ENCODE measurements at places on chromosomes 7 and 10.

DNA sequence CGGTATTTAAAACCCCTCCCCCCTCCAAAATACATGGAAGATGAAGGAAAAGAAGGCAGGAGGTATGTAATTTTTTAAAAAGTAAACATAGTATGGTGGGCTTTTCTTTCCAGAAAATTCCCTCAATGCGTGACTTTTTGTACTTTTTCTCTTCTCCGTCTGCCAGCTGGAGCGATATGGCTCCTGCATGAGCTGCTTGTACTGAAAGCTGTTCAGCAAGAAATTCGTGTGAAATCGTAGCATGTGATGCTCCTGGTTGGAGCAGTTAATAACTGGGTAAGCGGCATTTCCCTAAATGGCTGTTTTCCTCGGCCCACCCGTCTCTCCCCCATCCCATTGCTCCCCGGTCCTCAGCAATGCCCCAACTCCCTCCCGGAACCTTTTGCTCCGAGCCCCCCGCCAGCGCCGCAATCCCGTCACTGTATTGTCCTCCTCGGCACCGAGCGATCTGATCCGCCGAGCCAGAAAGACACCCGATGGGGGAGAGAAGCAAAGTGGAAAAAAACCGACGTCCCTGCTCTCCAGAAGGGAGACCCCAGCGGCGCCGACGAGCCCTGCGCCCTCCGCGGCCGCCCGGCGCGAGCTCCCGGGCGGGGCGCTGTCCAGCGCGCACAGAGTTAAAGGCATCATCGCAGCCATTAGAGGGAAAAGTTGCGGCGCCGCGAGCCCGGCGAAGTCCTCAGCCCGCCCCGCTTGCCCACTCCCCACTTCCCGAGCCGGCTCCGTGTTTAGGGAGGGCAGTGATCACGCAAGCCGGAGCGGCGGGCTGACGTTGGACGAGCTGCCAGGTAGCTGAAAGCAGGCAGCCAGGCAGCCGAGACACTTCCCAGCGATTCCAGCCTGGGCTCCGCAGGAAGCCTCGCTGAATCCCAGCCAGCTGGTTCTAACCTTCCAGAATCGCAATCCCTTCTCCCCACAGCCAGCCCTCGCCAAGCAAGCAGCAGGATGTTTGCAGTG lies at the start of gene VSTM2A:
VSTM2A (plus strand) TSS at position 707 of the 957 bp plus-strand sequence. CDS start 356 bp downstream, outside the sequence.
- DNase-seq: no peak

- DNase-seq: no peak
Observed at GRCh38 chr7:69782917-69783684, 184.8 kb downstream of the AUTS2 start.

DNA sequence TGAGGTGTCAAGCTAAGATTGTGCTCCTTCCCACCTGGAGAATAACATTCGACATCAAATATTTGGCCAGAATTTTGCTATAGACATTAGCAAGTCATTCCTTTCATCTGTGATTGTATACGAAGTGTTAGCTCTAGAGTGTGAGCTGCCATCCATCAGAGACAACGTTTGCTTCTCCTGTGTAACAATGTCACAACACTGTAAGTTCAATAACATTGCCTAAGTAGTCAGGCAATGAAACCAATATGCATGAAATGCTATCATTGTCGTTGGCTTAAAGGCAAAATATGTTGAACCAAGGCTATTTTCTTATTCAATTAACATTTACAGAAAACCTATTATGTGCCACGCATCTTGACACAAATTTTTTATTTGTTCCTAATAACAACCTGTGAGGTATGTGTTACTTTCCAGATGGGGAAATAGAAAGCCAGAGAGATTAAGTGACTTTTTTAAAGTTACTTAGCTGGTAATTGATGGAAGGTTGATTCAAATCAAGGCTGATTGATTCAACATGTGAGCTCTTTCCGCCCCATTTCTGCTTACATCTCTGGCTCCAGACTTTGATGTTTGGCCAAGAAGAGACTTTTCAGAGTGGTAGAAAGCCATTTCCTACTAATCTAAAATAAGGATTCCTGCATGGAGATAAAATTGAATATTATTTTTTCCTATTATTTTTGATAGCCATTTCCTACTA lies 32.0 kb downstream of the BET1 start:
- DNase-seq: no peak

GRCh38 chr10:131842351-131843088 lies 58.3 kb upstream of the PPP2R2D start:
- DNase-seq: no peak

GRCh38 chr7:30970594-30971094 lies 6.9 kb downstream of the GHRHR start:
- no peak for DNase-seq

DNA sequence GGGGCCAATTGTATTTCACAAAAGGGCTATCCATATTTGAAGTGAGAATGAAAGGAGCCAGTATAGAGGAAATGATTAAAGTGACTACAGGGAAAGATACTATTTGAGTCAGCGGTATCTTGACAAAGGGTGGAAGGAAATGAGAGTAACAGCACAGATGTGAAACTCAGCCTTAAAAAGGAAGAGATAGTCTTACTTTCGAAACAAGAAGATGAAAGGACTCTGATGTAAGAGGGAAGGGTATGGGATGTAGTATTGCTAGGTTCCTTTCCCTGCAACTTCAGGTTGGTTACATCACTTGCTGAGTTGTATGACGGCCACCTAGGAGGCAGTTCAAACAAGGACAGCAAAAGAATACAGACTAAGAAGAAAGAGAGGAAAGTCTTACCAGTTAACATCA lies 13.7 kb downstream of the CISD1 start:
- no peak for DNase-seq

GRCh38 chr7:2928613-2929311 lies 84.7 kb upstream of the GNA12 start:
- peak; percentile 67 for DNase-seq

GRCh38 chr7:9981742-9982349 lies 991.8 kb upstream of the PHF14 start:
- DNase-seq: no peak

DNA sequence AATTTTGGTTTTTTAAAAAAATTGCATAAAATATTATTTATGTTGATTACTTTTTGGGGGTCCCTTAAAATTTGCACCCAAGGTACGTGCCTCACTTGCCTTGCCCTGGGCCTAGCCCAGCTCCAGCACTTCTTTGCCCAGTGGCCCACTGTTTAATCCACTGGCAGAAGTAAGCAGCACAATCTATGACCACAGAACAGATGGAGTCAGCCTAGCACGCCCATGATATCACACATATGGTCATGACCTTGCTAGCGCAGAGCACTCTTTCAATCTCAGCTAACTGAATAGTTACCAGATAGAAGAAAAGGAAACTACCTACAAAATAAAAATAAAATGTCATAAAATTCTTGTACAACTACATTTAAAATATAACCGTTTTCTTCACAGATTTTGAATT lies 5.6 kb downstream of the OGA start:
- no peak for DNase-seq

DNA sequence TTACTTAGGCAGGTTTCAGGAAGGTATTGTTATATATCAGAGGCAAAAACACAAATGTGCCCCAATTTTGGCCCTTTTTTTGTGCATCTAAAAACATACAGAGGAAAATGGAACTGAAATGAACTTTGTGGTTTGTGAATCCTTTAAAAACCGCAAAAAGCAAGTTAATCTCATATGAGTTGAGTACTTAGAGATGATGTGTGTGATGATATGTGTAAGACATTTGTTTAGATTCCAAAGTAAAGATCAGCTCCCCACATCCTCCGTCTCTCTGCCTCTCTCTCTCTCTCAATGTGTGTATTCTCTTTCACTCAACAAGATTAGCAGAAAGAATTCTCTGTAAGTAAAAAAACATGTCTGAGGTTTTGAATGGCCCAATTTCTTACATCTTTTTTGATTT lies 201.9 kb downstream of the MALRD1 start:
- no peak for DNase-seq

- DNase-seq: no peak
Observed at GRCh38 chr10:25966844-25967243, 32.8 kb downstream of the MYO3A start.

GRCh38 chr10:11403116-11403515 lies 208.3 kb downstream of the USP6NL start:
- no peak for DNase-seq

DNA sequence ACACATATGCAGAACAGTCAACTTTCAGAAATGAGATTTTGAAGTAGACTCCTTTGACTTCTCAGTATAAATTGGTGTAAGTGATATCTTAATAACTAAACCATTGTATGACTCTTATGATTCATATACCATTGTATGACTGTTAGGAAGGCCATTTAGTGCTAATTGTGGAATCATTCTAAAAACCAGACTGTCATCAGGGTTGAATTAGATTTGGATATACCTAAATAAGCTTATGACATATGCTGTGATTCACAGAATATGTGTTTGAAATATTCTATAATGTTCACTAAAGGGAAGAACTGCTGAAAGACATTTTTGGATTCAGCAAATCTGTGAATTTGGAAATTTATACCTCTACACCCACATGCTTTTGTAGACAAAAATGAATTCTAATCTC lies 438.1 kb downstream of the MDFIC start:
- no peak for DNase-seq

- peak; percentile 67 for DNase-seq
Observed at GRCh38 chr10:71434760-71435394, 38.2 kb downstream of the CDH23 start.

- no peak for DNase-seq
Observed at GRCh38 chr7:154409703-154410311, 357.6 kb downstream of the DPP6 start.

DNA sequence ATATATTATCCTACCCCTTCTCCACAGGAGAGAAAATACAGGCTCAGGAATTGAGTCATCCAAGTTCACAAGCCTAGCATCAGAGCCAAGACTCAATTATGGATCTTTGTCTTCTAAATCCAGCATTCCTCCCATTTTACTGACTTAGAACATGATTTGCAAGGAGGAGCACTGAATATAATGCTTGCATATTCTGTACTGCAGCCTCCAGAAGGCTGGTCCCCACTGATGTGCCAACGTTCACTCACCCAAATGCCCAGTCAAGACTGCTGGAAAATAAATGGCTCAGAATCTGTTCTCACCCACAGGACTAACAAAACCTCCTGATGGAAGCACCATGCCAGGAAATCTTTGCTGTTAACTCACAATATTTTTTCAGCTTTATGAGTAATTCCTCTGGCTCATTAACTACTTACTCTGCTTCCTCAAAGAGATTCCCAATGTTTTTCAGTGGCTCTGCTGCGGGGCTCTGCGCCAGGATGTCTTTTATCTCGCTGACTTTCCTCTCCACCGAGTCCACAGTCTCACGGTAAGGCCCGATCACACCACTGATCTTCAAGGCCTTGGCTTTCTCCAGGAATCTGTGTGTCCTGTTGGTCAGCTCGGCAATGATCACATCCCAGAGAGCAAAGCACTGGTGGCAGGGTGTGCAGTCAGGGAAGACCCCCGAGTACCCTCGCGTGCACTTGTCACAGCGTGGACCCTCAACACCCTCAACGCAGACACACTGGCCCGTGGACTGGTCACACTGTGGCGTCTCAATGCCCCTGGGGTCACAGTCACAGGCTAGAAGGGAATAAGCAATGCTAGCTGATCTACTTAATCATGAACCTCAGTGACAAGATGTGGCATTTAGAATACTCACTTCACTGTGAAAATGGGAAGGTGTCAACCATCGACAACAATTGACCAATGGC lies 48.8 kb downstream of the DLD start:
- DNase-seq: peak; percentile 11

GRCh38 chr7:40546616-40547501 lies 412.1 kb downstream of the SUGCT start:
- DNase-seq: no peak

DNA sequence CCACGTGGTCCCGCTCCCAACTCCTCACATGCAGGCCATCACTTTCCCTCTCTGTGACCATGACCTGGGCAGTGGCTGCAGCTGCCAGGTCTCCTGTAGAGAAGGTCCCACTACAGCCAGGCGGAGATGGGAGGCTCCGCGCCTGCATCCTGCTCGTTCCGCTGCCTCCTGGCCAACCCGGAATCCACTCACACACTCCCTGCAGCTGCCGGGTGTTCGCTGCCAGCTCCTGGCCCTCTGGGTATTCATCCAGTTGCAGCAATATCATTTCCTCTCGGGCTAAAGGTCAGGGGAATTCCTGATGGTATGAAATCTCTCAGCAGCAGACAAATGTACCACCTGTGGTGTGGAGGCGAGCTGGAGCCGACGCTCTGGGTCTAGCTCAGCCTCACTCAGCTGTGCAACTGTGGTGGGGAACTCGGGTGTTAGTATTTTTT lies 65.7 kb downstream of the TLL2 start:
- DNase-seq: no peak

DNA sequence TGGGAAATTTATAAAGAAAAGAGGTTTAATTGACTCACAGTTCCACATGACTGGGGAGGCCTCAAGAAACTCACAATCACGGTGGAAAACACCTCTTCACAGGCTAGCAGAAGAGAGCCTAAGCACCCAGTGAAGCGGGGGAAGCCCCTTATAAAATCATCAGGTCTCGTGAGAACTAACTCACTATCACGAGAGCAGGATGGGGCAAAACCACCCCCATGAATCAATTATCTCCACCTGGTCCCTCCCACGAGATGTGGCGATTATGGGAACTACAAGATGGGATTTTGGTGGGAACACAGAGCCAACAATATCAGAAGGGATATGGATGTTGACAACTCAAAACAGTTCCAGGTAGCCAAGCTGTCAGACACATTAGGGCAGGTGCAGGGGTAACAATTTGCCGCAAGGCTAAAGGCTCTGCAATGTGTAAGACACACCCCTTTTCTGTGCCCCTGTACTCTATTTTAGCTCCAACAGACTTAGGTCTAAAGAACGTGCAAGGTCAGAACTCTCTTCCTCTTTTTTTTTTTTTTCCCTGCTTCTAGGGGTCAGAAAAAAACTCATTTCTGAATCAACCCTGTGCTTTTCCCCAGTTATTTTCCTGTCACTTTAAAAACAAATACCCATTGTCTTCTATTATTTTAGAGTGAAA lies 30.7 kb upstream of the RBM20 start:
- no peak for DNase-seq

- no peak for DNase-seq
Observed at GRCh38 chr7:44449584-44449928, 40.9 kb downstream of the NUDCD3 start.

GRCh38 chr7:80768756-80769155 lies 130.3 kb downstream of the CD36 start:
- DNase-seq: no peak

DNA sequence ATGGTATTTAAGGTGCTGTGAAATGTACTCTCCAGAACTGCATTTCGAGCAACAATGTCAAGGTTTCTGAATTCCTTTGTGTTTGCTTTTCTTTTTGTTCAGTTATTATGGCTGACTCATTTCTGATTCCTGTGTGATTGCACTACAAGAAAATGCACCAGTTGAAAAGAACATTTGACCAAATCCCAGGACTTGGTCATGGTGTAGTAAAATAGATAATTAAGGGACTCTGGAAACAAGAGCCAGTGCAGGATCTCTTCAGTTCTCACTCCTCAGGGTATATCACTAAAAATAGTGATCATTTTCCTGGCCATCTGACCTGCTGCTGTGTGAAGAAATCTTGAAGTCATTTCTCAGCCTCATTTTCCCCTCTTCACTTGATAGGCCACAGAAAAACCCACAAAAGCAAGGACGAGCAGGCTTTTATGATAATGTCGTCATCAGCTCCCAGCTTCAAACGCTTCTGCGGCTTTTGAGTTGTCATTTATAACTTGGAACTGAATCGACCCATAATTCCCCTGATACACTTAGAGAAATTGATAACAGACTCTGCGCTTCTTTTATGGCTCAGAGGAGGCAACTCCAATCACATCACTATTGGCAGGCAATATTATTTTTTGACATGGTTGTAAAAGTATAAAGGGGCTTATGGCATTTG lies 274.7 kb downstream of the HDAC9 start:
- no peak for DNase-seq

All from NCI-H1694 treated with DMSO at 0.1 percent for 48 hours (cell line).